Adipocyte (in vitro differentiated cells): ENCODE measurements at places on chromosomes 4 and X.

GRCh38 chr4:113582737-113583136, 178.8 kb downstream of the CAMK2D start:
- DNase-seq = no peak

DNA sequence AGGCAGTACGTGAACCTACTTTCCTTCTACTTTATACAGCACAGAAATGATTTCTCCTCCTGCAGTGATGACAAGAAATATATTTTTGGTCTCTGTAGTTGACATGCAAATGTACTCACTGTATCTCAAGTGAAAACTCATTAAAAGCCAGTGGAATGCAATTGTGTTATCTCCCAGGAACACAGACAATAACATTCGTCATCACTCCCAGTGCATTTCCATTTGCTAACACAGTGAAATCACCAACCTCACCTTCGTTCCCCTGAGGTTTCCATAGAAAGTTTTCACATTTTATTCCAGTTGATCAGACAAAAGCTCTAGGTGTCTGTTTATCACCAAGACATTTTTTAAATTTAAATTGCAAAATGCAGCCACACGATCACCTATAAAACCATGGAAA, 2.5 kb upstream of the SPANXD start:
- no peak for DNase-seq

DNA sequence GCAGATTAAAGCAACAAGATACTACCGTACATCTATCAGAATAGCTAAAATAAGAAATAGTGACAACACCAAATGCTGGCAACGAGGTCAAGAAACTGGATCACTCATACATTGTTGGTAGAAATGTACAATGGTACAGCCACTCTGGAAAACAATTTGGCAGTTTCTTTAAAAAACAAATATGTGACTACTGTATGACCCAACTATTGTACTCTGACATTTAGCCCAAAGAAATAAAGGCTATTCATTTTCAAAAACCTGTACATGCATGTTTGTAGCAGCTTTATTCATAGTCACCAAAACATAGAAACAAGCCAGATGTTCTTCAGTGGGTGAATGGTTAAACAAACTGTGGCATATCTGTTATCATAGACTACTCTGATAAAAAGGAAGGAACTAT, 8.2 kb downstream of the CLCN3 start:
- DNase-seq = no peak

DNA sequence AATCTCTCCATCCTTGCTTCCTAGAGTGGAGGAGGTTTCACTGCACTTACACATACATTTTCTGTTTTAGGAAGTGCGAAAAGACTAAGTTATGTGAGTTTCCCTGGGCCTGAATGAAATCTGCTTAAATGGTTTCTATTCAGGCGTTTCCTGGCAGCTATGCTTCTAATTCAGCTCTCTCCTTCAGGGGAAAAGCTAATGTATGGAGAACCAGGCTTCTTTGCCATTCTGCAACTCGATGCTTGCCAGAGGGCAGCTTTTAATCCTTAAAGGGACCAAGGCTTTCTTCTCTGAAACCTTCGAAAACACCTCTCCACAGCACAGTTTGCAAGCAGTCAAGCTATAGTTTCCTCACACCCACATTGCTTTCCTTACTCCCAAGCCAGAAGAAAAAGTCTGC, 89.5 kb upstream of the ARX start:
- DNase-seq = no peak

GRCh38 chr4:188915175-188915574, 775.9 kb downstream of the TRIML1 start:
- DNase-seq = no peak

- no peak for DNase-seq
These were observed 26.1 kb upstream of the TET2 start for GRCh38 chr4:105120626-105121025.

- no peak for DNase-seq
These were observed 78.5 kb downstream of the HTRA3 start for GRCh38 chr4:8348071-8348470.

DNA sequence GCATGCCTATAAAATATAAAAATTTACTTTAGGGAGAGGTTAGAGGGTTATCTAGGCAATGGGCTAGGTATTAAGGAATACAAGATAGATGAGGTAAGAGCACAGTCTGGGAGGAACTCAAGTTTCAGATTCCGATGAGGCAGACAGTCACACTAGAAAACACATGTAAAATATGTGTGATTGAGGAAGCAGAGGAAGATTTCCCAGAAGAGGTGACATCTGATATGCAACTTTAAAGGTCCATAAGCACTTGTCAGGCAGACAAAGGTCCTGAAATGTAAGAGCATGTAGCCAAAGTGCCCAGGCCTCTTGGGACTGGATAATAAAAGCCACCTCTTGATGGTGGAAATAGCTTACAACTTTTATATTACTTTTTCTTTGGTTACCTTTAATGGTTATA, 81.1 kb upstream of the AADAT start:
- no peak for DNase-seq

DNA sequence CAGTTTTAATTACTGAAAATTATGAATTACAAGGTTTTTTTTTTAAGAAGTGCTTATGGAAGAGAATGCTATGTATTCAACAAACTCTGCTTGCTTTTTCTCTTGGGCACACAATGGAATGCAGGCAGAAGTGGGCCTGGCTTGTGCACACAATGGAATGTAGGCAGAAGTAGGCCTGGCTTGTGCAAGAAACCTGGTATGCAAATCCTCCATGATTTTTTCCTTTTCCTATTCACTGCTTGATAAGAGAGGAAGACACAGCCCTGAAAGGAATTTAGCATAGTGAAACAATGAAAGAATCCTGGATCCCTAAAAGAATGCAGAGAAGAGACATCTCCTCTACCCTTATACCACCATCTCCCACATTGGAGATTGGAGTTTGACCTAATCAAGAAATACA, 138.4 kb downstream of the COL25A1 start:
- DNase-seq = peak; percentile 37

GRCh38 chrX:11764602-11765067, 6.6 kb downstream of the MSL3 start:
- DNase-seq = no peak

GRCh38 chrX:71170660-71171059, 26.0 kb downstream of the NLGN3 start:
- DNase-seq = no peak

GRCh38 chrX:2536974-2537373, 36.2 kb upstream of the DHRSX start:
- no peak for DNase-seq

- DNase-seq = no peak
These were observed 318.9 kb upstream of the PPP1R2C start for GRCh38 chrX:43096830-43097229.

DNA sequence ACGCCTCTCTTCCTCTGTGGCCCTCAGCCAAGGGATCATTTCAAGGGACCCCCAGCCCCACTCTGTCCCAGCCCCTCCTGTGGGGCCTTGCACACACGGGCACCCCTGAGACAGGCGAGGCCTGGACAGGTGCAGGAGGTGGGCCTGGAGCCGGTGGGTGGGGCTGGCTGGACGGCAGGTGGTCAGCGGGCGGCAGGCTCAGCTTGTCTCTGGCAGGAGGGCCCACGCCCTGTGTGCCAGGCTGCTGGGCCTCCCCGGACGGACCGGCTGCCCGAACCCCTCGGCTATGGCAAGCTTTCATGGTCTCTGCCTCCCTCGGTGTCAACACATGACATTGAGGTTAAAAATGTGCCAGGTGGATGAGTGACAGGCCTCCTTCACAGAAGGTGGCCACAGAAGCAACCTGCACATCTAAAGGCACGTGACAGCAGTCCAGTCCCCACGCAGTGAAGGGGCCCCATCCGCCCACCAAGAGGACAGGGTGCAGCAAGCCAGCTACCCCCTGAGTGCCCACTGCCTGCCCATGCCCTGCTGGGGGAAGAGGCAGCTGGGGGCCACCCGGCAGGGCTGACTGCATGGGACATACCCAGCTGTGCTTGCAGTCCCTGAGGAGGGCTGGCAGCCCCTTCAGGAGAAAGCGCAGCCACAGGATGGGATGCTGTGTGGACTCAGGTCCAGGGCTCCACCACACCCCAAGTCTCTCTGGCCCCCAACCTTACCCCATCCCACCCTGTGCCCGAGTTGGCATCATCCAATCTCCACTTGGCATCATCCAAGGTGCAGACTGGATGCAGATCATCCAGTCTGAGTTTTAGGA, 109.3 kb downstream of the FAM53A start:
- no peak for DNase-seq

DNA sequence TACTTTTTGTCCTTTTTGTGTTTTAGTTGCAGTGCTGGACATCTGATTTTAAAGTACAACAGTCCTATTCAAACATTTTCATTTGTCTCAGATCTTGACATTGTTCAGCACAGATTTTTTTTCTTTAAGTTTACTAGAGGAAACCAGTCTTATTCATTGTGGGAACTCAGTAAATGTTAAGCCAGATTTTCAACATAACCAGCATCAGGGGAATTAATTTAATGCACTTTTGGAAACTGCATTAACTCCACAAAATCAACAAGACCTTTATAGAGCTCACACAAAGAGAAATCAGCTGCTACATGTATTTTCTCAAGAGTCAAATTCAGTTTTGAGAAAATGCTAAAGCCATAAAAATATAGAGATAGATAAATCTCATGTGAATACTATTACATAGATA, 9.9 kb downstream of the CPE start:
- DNase-seq = no peak

DNA sequence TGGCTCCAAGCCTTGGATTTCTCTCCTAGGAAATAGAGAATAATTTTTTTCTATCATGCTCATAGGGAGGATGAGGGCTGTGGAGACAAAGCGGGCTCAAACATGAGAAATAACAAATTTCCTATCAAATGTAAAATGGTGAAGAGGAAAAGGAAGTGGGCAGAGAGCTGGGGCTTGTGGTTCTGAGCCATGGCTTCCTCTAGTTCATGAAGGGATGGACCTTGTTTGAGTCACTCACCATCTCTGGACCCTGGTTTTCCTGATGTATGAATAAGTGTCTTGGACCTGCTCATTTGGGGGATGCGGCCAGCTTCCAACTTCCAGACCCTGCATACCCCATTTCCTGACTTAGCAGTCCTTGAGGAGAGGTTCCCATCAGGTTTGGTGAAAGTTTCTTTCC, 63.0 kb downstream of the MSX1 start:
- no peak for DNase-seq

GRCh38 chrX:22652596-22652995, 347.2 kb upstream of the DDX53 start:
- peak; percentile 10 for DNase-seq

DNA sequence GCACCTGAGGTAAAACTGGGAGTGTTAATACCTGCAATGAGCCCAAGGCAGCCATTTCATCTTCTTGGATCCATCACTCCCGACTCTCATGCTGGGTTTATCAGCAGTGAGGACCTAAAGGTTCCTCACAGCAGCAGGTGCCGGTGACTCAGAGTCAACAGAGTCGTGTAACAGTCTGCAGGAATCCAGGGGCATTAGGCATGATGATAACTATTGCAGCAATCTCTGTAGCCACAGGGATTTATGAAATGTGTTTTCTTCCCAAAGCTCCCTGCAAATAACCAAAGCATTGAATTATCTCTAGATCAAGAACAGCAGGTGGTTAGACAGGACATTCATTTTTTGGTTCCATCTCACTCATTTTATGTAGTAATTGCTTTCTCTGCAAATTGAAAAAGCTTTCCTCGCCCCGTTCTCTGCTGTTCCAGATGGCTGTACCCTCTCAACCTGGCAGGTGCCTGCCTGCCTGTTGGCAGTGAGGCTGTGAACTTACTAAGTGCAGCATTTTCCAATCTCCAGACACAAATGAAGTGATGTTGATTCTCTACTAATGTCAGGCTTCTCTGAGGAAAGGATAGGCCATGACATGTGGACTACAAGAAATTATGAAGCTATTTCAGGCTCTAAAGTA, 48.1 kb upstream of the TSPAN7 start:
- no peak for DNase-seq

GRCh38 chrX:18455384-18455783, 30.0 kb downstream of the CDKL5 start:
- DNase-seq = no peak

- DNase-seq = no peak
These were observed 254.7 kb downstream of the FBXW7 start for GRCh38 chr4:152281211-152281610.

DNA sequence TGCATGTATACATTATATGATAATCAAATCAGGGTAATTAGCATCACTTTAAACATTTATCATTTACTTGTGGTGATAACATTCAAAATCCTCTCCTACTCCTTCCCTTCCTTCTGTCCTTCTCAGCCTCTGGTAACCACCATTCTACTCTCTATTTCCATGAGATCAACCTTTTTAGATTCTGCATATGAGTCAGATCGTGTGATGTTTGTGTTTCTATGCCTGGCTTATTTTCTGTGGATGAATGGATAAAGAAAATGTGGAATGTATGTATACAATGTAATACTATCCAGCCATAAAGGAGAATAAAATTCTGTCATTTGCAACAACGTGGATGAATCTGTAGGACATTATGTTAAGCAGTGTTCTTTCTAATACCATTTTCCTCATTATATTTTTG, 123.9 kb downstream of the NAA11 start:
- no peak for DNase-seq
